ENCODE measurements at places on chromosomes 4 and X. TPM values are rescaled to one million over a fixed set of nuclear protein-coding genes. Genes with fewer than 3 reads are reported as not detected.

- peaks cover 17% of the 10 kb centered on the region for H3K4me1 ChIP-seq
- no peak for DNase-seq
- no peaks in the 10 kb centered on the region for H3K36me3 ChIP-seq
- H3K27ac ChIP-seq = no peak overlapping the region
- H3K27me3 ChIP-seq = no peaks in the 10 kb centered on the region
- H3K4me3 ChIP-seq = no peak overlapping the region
Observed at GRCh38 chr4:41541687-41542094, 3.7 kb downstream of the LIMCH1 start.

- DNase-seq = no peak
- no peak overlapping the region for H3K4me3 ChIP-seq
- H3K27ac ChIP-seq = no peak overlapping the region
- H3K27me3 ChIP-seq = no peaks in the 10 kb centered on the region
- H3K4me1 ChIP-seq = no peaks in the 10 kb centered on the region
Observed at GRCh38 chr4:61662362-61662761, 462.2 kb downstream of the ADGRL3 start.

DNA sequence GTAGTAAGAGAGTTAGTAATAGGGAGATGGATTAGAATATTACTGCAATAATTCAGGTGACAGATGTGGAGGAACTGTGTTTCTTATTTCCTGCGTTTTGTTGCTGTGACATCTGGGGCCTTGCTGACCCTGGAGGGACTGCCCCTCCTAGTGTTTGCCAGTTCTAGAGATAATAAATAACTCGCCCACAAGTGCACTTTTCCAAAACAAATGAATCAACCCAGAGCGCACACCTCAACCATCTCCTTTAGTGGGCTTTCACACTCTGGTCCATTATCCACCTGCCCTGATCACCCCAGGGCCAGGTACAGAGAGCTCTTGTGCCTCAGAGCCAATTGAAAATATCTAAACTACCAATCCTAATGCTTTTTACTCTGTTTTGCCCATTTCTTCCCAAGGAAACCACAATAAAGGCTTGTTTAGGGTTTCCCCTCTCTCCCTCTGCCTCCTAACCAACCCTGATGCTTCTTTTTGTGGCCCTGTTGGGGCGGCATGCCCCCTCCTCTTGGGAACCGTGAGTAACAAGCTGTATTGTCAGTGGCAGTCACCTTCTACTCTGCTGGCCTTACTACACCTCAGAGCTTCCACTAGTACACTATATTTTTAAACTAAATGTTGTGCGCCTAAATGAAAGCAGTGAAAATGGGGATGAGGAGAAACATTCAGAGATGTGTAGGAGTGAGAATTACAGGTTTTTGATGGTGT lies 270.5 kb downstream of the TENM3 start:
- no peak overlapping the region for H3K4me3 ChIP-seq
- no peaks in the 10 kb centered on the region for H3K27me3 ChIP-seq
- H3K4me1 ChIP-seq = no peaks in the 10 kb centered on the region
- no peaks in the 10 kb centered on the region for H3K36me3 ChIP-seq
- DNase-seq = no peak

GRCh38 chrX:9271789-9272525 lies 192.9 kb upstream of the TBL1X start:
- no peak overlapping the region for H3K4me3 ChIP-seq
- H3K27me3 ChIP-seq = no peaks in the 10 kb centered on the region
- no peak for DNase-seq
- no peaks in the 10 kb centered on the region for H3K4me1 ChIP-seq

GRCh38 chr4:39637586-39638353 lies 895 bp downstream of the SMIM14 start:
- DNase-seq = peak; percentile 87
- H3K27ac ChIP-seq = peak overlapping the region; percentile 95
- no peaks in the 10 kb centered on the region for H3K27me3 ChIP-seq
- no peaks in the 10 kb centered on the region for H3K36me3 ChIP-seq
- peak overlapping the region; percentile 95 for H3K4me3 ChIP-seq

GRCh38 chrX:97290199-97290598 lies 406.5 kb downstream of the RPA4 start:
- H3K27me3 ChIP-seq = no peaks in the 10 kb centered on the region
- H3K4me1 ChIP-seq = no peaks in the 10 kb centered on the region
- H3K36me3 ChIP-seq = no peaks in the 10 kb centered on the region
- no peak overlapping the region for H3K4me3 ChIP-seq
- no peak overlapping the region for H3K27ac ChIP-seq
- DNase-seq = no peak

DNA sequence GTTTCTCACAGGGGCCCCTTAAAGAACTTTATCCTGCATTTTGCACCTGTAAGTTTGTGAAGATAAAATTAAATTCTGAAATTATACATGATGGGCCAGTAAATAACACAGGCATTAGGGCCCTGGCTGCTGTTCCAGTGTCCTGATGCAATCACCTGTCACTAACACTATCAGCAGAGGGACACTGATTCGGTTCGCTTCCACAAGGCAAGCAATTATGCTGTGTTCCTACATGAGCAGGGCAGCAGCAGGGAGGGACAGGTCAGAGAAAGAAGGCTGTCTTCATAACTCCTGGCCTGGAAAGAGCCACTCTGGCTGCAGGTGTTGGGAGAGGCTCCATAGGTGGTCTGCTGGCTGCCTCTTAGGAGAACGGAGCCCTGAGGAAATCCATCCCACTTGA lies 487.3 kb downstream of the MID1IP1 start:
- no peak for DNase-seq
- no peaks in the 10 kb centered on the region for H3K4me1 ChIP-seq
- H3K36me3 ChIP-seq = no peaks in the 10 kb centered on the region
- no peaks in the 10 kb centered on the region for H3K27me3 ChIP-seq
- H3K4me3 ChIP-seq = no peak overlapping the region
- H3K27ac ChIP-seq = no peak overlapping the region

GRCh38 chr4:86043755-86044592 lies 315.9 kb downstream of the MAPK10 start:
- no peak for DNase-seq
- no peaks in the 10 kb centered on the region for H3K36me3 ChIP-seq

- no peaks in the 10 kb centered on the region for H3K27me3 ChIP-seq
- H3K27ac ChIP-seq = no peak overlapping the region
- no peak overlapping the region for H3K4me3 ChIP-seq
- DNase-seq = no peak
- no peaks in the 10 kb centered on the region for H3K36me3 ChIP-seq
Observed at GRCh38 chr4:5923376-5923775, 30.5 kb upstream of the CRMP1 start.

DNA sequence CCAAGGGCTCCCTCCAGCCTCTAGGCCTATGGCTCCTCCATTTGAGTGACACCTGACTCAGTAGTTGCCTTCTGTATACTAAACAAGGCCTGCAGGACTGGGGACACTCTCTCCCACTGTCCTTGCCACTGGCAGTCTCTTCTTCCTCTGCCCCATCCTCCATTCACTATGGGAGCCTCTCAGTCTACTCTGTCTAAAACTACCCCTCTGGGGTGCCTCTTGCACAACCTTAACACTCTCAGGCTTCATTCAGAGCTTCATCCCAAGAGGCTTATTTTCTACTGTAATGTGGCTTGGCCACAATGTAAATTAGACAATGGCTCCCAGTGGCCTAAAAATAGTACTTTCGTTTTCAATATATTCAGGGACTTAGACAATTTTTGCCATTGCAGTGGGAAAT lies 133.0 kb downstream of the ZC4H2 start:
- no peaks in the 10 kb centered on the region for H3K4me1 ChIP-seq
- H3K4me3 ChIP-seq = no peak overlapping the region
- DNase-seq = no peak
- no peaks in the 10 kb centered on the region for H3K36me3 ChIP-seq

DNA sequence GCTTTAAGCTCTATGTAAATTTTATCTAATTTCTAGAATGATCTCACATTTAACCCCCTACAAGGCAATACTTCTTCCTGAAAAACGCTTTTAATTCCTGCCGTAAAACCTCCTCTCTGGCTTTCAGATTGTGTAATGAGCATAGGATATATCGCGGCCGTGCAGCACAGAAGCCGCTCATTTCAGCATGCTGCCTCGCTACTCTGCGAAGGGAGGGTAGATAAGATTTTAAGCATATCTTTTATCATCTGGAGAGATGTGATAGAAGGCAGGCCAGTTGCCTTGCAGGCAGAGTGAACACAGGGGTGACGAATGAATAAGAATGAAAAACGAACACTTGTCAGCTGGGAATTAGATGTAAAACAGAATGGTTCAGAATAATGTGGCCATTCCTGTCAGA lies 265.5 kb downstream of the UNC5C start:
- H3K27ac ChIP-seq = no peak overlapping the region
- H3K4me1 ChIP-seq = no peaks in the 10 kb centered on the region
- no peaks in the 10 kb centered on the region for H3K36me3 ChIP-seq
- no peak overlapping the region for H3K4me3 ChIP-seq
- no peaks in the 10 kb centered on the region for H3K27me3 ChIP-seq

GRCh38 chr4:36704289-36704688 lies 422.9 kb downstream of the DTHD1 start:
- no peaks in the 10 kb centered on the region for H3K36me3 ChIP-seq
- DNase-seq = no peak
- no peaks in the 10 kb centered on the region for H3K27me3 ChIP-seq

- no peaks in the 10 kb centered on the region for H3K27me3 ChIP-seq
- DNase-seq = no peak
- no peak overlapping the region for H3K4me3 ChIP-seq
- peaks cover 7% of the 10 kb centered on the region for H3K4me1 ChIP-seq
Observed at GRCh38 chr4:185232370-185232769, 23.0 kb downstream of the SNX25 start.

DNA sequence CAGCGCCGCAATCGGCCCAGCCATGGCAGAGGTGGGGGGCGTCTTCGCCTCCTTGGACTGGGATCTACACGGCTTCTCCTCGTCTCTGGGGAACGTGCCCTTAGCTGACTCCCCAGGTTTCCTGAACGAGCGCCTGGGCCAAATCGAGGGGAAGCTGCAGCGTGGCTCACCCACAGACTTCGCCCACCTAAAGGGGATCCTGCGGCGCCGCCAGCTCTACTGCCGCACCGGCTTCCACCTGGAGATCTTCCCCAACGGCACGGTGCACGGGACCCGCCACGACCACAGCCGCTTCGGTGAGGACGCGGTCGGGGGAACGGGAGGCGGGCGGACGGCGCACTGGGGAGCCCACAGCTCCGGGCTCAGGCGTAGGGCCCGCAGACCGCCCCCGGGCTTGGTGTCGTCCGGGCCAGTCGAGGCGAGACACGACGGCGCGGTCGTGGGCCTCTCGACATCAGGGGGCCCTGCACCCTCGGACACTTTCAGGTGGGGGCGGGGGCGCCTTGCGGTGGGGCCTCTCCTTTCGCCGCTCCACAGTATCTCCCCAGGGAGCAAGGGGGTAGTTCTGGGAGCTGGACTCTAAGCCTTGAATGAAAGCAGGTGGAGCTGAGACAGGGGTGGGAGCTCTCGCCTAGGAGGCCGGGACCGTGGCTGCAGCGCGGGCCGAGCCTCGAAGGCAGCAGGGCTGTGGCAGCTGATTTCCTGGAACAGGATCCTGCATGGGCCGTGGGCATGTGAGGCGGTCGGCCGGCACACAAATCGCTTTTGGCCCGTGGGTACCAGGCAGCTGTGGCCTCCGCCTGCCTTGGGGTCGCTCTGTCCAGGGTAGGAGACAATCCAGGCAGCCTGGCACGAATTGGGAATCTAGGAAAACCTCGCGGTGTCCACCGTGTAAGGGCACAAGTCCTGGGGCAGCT lies 722 bp downstream of the FGF16 start:
- H3K36me3 ChIP-seq = no peaks in the 10 kb centered on the region
- H3K4me1 ChIP-seq = no peaks in the 10 kb centered on the region
- no peak overlapping the region for H3K4me3 ChIP-seq

DNA sequence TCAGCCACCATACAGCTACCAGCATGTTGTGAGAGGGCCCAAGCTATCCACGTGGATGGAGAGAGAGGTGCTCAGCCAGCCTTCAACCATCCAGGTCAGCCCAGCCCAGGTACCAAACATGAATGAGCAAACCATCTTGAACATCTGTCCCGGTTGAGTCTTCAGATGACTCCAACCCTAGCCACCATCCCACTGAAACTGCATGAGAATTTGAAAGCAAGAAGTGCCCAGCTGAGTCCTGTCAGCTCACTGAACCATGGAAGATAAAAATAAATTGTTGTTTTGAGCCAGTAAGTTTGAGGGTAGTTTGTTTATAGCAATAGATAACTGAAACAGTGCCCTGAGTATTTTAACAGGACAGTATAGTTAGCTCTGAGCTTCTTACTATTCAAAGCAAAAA lies 7.3 kb upstream of the SEL1L3 start:
- DNase-seq = no peak
- H3K4me3 ChIP-seq = no peak overlapping the region
- no peaks in the 10 kb centered on the region for H3K27me3 ChIP-seq
- H3K36me3 ChIP-seq = no peaks in the 10 kb centered on the region
- no peak overlapping the region for H3K27ac ChIP-seq

- no peak overlapping the region for H3K27ac ChIP-seq
- no peaks in the 10 kb centered on the region for H3K4me1 ChIP-seq
- DNase-seq = no peak
- no peaks in the 10 kb centered on the region for H3K27me3 ChIP-seq
Observed at GRCh38 chr4:85369703-85370380, 105.1 kb upstream of the ARHGAP24 start.

DNA sequence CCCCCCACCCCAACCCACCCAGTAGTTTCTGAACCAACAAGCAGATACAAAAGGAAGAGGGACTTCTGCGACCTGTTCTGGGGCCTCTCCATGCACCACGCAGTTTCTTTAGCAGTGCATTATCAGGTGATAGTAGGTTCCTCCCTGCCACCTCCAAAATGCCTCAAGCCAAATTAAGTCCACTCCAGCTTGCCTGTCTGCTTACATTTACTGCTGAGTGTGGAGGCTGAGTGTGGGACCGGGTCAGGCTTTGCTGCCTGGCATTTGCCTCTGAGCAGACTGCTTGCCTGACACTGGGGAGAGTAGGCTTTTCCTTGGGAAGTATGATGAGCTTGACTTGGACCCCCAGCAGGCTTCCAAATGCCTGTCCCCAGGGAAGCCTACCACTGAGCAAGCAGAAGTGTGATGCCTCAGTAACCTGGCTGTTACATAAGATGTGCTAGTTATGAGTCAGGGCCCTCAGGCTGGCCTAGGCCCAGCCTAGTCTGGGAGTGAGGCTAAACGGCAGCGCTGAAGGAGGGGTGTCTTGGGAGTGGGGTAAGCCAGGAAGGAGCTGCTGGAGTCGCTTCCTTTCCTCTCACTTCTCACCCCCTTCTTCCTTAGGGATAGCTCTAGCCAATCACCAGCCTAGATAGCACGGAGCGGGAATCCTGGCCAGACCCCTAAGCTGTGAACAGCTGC lies 9.0 kb downstream of the TSC22D3 start:
- H3K4me3 ChIP-seq = no peak overlapping the region
- DNase-seq = peak; percentile 22
- no peaks in the 10 kb centered on the region for H3K36me3 ChIP-seq
- peak overlapping the region; percentile 48 for H3K27ac ChIP-seq

Gene ZMAT1
- total RNA-seq = 20.0 TPM

Gene F8
- total RNA-seq = 41.3 TPM

Gene MAGEA10
- not detected for total RNA-seq

Gene MPP1
- 47.0 TPM for total RNA-seq

Gene CSN1S1
- not detected for total RNA-seq

Gene IL9R
- 0.88 TPM for total RNA-seq

Gene LPAR4
- 0.16 TPM for total RNA-seq

Measured in kidney (tissue), 22 donors.